Stimulated activated memory B cell treated with anti-CD40 and anti-IgM and Interleukin-4, amounts not matched to agents 10 μg/mL and 1 μg/mL and 100 μg/mL, for 72 hours (primary cell): ENCODE measurements at places on chromosomes 7 and 10.

GRCh38 chr10:71999360-72000072 is 35.3 kb downstream of the CHST3 start:
- no peak overlapping the region for H3K27ac ChIP-seq
- H3K27me3 ChIP-seq: peaks cover 18% of the 10 kb centered on the region
- H3K4me3 ChIP-seq: no peak overlapping the region
- ATAC-seq: no peak
- H3K4me1 ChIP-seq: peaks cover 5% of the 10 kb centered on the region

DNA sequence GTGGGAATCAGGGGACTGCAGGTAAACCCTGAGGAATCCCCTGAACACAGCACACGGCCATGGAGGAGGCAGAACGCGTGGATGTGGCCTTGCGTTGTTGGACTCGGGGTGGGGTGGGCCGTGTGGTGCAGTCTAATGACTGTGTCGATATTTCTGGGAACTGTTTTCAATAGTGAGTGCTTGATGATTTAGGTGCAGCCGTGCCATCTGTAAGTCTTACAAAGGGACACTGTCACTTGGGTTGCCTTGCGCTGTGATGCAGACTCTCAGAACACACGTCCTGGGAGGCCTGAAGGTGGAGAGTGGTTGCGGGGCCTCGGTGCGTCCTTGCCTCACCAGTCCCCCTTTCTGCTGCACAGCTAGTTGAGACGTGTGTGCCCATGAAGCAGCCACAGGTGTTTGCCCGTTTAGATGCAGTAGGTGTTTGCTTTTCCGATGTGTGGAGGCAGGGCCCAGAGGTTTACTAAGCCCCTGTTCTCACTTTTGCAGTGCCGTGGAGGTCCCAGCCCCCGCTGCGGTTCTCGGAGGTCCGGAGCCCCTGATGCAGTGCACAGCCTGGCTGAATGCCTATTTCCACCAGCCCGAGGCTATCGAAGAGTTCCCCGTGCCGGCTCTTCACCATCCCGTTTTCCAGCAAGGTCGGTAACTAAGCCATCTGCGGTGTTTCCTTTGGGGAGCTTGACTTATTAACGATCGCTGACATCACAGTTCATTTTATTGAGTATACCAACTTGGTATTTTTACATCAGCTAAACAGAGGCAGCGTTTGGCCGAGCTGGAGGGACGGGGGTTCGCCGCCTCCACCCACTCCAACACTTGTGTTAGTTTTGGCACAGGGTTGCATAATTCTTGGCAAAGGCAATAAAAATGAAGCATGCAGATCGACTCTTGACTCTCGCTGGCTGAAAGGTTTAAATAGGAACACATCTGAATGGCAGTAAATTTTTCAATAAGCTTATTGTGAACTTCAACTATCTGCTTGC is 240.7 kb downstream of the MGMT start:
- H3K27ac ChIP-seq: no peak overlapping the region
- peaks cover 65% of the 10 kb centered on the region for H3K36me3 ChIP-seq
- H3K4me1 ChIP-seq: no peaks in the 10 kb centered on the region
- H3K27me3 ChIP-seq: no peaks in the 10 kb centered on the region
- H3K4me3 ChIP-seq: no peak overlapping the region

- no peaks in the 10 kb centered on the region for H3K27me3 ChIP-seq
- H3K36me3 ChIP-seq: peaks cover 16% of the 10 kb centered on the region
- no peak overlapping the region for H3K4me3 ChIP-seq
- peaks cover 54% of the 10 kb centered on the region for H3K4me1 ChIP-seq
Measured at GRCh38 chr7:127900141-127900540, 131.1 kb downstream of the LRRC4 start.

- H3K27me3 ChIP-seq: no peaks in the 10 kb centered on the region
- no peak for ATAC-seq
Measured at GRCh38 chr10:130221456-130222375, 85.5 kb downstream of the GLRX3 start.

GRCh38 chr10:111516144-111516543 is 439.3 kb downstream of the ADRA2A start:
- no peak overlapping the region for H3K4me3 ChIP-seq
- no peak overlapping the region for H3K27ac ChIP-seq
- H3K27me3 ChIP-seq: peaks cover 9% of the 10 kb centered on the region
- H3K4me1 ChIP-seq: no peaks in the 10 kb centered on the region

GRCh38 chr10:15461353-15462108 is 90.4 kb upstream of the FAM171A1 start:
- no peaks in the 10 kb centered on the region for H3K4me1 ChIP-seq
- ATAC-seq: no peak
- no peak overlapping the region for H3K27ac ChIP-seq

- no peaks in the 10 kb centered on the region for H3K36me3 ChIP-seq
- H3K27me3 ChIP-seq: peaks cover 20% of the 10 kb centered on the region
- no peak overlapping the region for H3K27ac ChIP-seq
- H3K4me3 ChIP-seq: no peak overlapping the region
- ATAC-seq: no peak
- H3K4me1 ChIP-seq: peaks cover 12% of the 10 kb centered on the region
Measured at GRCh38 chr10:114923551-114923950, 14.4 kb upstream of the TRUB1 start.

GRCh38 chr7:47600199-47601118 is 18.5 kb upstream of the TNS3 start:
- H3K4me1 ChIP-seq: peaks cover 31% of the 10 kb centered on the region
- peak; percentile 81 for ATAC-seq
- H3K27ac ChIP-seq: peak overlapping the region; percentile 84

GRCh38 chr10:133457100-133457841 is 3.5 kb downstream of the SCART1 start:
- no peak overlapping the region for H3K4me3 ChIP-seq
- no peaks in the 10 kb centered on the region for H3K27me3 ChIP-seq
- ATAC-seq: no peak
- H3K27ac ChIP-seq: no peak overlapping the region
- peaks cover 8% of the 10 kb centered on the region for H3K36me3 ChIP-seq

DNA sequence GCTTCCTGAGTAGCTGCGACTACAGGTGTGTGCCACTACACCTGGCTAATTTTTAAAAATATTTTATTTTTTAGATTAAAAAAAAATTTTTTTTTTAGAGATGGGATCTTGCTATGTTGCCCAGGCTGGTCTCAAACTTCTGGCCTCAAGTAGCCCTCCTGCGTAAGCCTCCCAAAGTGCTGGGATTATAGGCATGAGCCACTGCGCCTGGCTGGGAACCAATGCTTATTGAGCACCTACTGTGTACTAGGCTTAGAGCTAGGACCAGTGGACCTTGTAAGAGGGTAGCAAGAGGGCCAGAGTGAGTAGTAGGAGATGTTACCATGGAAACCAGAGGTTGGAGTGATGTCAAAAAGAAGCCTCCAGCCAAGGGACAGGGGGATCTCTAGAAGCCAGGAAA is 31.2 kb downstream of the COL26A1 start:
- H3K36me3 ChIP-seq: no peaks in the 10 kb centered on the region
- H3K27ac ChIP-seq: no peak overlapping the region
- peaks cover 28% of the 10 kb centered on the region for H3K27me3 ChIP-seq
- peaks cover 28% of the 10 kb centered on the region for H3K4me1 ChIP-seq

- no peak overlapping the region for H3K4me3 ChIP-seq
- H3K27me3 ChIP-seq: no peaks in the 10 kb centered on the region
- H3K27ac ChIP-seq: peak overlapping the region; percentile 66
- H3K36me3 ChIP-seq: peaks cover 51% of the 10 kb centered on the region
- ATAC-seq: no peak
Measured at GRCh38 chr7:127665922-127666321, 13.9 kb downstream of the SND1 start.

GRCh38 chr10:109427411-109427810 is 495.9 kb downstream of the XPNPEP1 start:
- no peaks in the 10 kb centered on the region for H3K27me3 ChIP-seq
- no peaks in the 10 kb centered on the region for H3K4me1 ChIP-seq
- no peaks in the 10 kb centered on the region for H3K36me3 ChIP-seq
- no peak overlapping the region for H3K27ac ChIP-seq
- no peak for ATAC-seq

DNA sequence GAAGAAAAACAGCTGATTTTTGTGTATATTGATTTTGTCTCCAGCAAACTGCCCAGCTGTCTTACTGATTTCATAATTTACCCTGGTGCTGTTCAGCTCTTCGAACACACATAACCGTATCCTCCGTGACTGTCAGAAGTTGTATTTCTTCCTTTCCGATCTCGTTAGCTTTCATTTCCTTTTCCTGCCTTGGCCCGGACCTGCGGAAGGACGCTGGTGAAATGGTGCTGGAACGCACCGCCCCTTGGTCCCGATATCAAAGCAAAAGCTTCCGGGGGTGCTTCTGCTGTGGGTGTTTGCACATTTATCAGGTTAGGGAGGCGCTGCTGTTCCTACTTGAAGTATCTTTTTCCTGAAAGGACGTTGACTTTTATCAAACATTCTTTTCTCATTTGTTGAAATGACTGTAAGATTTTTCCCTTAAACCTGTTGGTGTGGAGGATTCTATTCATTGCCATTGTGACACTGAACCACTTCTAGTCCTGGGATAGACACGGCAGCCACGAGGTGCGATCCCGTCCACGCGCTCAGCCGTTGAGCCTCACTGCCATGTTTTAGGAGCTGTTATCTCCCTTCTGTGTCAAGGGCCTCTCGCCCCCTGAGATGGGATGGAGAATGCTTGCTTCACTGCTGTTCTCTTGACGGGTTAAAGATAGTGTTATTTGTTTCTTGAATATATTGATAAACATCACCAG is 72.6 kb downstream of the FOXL3 start:
- H3K27ac ChIP-seq: no peak overlapping the region
- H3K27me3 ChIP-seq: peaks cover 87% of the 10 kb centered on the region
- no peak for ATAC-seq
- H3K4me1 ChIP-seq: peaks cover 44% of the 10 kb centered on the region
- peaks cover 11% of the 10 kb centered on the region for H3K36me3 ChIP-seq
